Tibial nerve (tissue), 4 donors: ENCODE measurements at places on chromosomes 1 and 21.
A peak's percentile ranks its signal among the peaks of the same experiment; 100 is the strongest.

- DNase-seq, result no peak
- H3K27ac ChIP-seq, result no peak overlapping the region
- H3K27me3 ChIP-seq, result no peaks in the 10 kb centered on the region
- no peaks in the 10 kb centered on the region for H3K36me3 ChIP-seq
Measured at GRCh38 chr1:210291786-210292230, 36.9 kb upstream of the HHAT start.

- H3K27ac ChIP-seq, result no peak overlapping the region
- no peak for DNase-seq
- H3K4me1 ChIP-seq, result no peaks in the 10 kb centered on the region
- H3K36me3 ChIP-seq, result peaks cover 4% of the 10 kb centered on the region
- no peak overlapping the region for H3K4me3 ChIP-seq
- no peaks in the 10 kb centered on the region for H3K27me3 ChIP-seq
Measured at GRCh38 chr1:109589679-109590078, 29.7 kb downstream of the GNAT2 start.

DNA sequence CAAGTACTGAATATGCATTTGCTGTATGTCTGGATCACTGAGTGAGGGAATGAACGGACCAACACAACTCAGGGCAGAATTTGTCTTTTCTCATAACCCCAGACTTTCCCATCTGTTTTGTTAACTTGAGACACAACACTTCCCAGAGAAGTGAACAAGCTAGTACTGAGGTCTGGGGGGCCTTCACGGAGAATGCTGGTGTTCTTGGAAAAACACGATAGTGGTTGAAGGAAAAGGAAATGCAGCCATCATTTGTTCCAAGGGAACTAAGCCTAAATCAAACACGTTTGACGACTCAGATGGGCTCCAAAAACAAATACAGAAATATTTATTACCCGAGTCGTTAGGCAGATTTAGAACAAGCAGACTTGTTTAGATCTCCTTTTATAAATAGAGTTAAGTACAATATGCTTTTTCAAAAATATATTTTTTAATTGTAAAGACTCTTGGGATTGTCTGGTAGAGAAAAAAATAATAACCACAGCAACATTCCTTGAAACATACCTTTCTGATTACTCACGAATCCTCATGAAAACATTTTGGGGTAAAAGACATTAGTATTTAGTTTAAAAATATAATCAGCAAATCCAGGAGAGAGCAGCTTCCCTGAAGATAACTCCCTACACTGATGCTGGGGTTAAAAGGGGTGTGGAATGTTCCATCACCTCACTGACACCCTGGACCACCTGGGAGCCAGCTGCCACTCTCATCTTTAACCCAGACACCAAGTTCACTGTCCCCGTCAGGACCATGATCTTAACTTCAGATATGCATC lies 427.7 kb upstream of the RUNX1 start:
- H3K27me3 ChIP-seq, result no peaks in the 10 kb centered on the region
- no peaks in the 10 kb centered on the region for H3K36me3 ChIP-seq
- no peak for DNase-seq
- H3K4me1 ChIP-seq, result peaks cover 4% of the 10 kb centered on the region

GRCh38 chr1:85295006-85295431 lies 18.6 kb upstream of the BCL10 start:
- H3K36me3 ChIP-seq, result no peaks in the 10 kb centered on the region
- no peak overlapping the region for H3K4me3 ChIP-seq
- no peak overlapping the region for H3K27ac ChIP-seq
- H3K4me1 ChIP-seq, result peaks cover 7% of the 10 kb centered on the region
- no peaks in the 10 kb centered on the region for H3K27me3 ChIP-seq

- no peak for DNase-seq
- no peaks in the 10 kb centered on the region for H3K36me3 ChIP-seq
- no peak overlapping the region for H3K27ac ChIP-seq
- no peak overlapping the region for H3K4me3 ChIP-seq
Measured at GRCh38 chr1:235297579-235297978, 30.4 kb downstream of the ARID4B start.

- H3K27ac ChIP-seq, result peak overlapping the region; percentile 90
- peak overlapping the region; percentile 97 for H3K4me3 ChIP-seq
- peak; percentile 51 for DNase-seq
- H3K27me3 ChIP-seq, result no peaks in the 10 kb centered on the region
Measured at GRCh38 chr1:94418664-94419655, 771 bp downstream of the ABCD3 start.

DNA sequence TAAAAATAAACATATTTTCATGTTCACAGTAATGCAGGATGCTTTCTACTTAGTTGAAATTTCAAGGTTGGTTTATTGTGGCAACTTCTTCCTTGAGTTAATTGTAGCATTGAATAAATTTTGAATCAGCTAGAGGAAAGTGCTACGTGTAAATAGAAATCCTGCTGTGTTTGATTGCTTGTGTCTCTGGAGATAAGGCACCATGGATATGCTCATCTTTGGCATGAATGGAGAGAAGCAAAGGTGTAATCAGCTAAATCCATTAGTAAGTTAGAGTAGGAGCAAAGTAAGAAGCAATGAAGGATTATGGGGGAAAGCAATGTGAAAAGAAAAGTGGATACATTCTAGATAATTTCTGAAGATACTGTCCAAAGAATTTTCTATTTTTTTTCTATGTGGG lies 331.1 kb downstream of the PTPRC start:
- no peaks in the 10 kb centered on the region for H3K36me3 ChIP-seq
- H3K27me3 ChIP-seq, result no peaks in the 10 kb centered on the region
- H3K27ac ChIP-seq, result no peak overlapping the region

DNA sequence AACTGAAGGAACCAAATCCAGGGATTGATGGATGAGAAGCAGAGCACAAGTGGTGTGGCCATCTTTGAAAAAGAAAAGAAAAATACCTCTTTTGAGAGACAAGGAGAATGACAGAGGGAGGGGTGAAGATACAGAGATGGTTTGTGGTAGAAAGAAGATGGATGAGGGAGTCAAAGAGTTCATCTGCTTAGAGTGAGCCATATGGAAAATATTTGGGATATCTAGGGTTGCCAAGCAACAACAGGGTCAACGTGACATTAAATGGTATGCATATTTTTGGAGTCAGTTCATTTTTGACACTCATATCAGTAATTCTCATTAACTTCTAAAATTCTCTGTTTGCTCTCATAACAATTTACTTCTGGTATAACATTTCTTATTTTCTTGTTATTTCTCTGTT lies 50.7 kb downstream of the MACF1 start:
- H3K27ac ChIP-seq, result no peak overlapping the region
- H3K4me1 ChIP-seq, result peaks cover 5% of the 10 kb centered on the region
- DNase-seq, result no peak
- H3K27me3 ChIP-seq, result no peaks in the 10 kb centered on the region
- no peaks in the 10 kb centered on the region for H3K36me3 ChIP-seq

DNA sequence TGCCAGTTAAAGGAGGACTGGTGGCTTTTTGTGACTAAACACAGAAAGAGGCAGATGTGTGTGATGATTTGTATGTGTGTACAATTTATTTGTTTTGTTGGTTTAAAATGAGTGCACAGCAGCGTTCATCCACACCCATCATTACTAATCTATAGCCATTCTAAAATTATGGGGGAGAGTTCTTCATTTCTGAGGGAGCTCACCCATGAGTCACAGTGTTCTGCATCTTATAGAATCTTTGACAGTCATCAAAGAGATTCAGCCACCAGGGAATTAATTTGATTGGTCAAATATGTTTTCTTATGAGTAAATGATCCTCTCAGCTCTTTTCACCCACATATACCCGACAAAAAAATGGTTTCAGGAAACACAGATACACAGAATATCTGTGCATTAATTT lies 147.9 kb downstream of the GREM2 start:
- no peak for DNase-seq
- H3K4me1 ChIP-seq, result no peaks in the 10 kb centered on the region
- no peaks in the 10 kb centered on the region for H3K36me3 ChIP-seq

DNA sequence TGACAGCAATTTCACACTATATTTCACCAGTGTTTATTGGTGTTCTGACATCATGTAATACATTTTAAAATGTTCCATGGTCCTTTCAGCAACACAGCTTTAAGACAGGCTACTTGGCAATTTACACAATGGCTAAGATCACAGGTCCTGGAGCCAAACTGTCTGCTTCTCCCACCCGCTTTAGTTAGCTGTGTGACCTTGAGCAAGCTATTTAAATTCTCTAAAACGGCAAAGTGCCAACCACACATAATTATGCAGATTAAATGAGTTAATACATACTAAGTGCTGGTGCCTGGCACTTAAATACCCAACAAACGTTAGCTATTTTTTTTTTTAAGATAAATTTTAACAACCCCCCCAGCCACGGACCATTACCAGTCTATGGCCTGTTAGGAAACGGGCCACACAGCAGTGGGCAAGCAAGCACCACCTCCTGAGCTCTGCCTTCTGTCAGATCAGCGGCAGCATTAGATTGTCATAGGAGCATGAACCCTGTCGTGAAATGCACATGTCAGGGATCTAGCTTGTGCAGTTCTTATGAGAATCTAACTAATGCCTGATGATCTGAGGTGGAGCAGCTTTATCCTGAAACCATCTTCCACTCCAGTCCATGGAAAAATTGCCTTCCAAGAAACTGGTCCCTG lies 26.9 kb downstream of the SOD1 start:
- no peaks in the 10 kb centered on the region for H3K36me3 ChIP-seq
- H3K27ac ChIP-seq, result no peak overlapping the region
- H3K4me3 ChIP-seq, result no peak overlapping the region
- H3K27me3 ChIP-seq, result no peaks in the 10 kb centered on the region
- DNase-seq, result no peak

DNA sequence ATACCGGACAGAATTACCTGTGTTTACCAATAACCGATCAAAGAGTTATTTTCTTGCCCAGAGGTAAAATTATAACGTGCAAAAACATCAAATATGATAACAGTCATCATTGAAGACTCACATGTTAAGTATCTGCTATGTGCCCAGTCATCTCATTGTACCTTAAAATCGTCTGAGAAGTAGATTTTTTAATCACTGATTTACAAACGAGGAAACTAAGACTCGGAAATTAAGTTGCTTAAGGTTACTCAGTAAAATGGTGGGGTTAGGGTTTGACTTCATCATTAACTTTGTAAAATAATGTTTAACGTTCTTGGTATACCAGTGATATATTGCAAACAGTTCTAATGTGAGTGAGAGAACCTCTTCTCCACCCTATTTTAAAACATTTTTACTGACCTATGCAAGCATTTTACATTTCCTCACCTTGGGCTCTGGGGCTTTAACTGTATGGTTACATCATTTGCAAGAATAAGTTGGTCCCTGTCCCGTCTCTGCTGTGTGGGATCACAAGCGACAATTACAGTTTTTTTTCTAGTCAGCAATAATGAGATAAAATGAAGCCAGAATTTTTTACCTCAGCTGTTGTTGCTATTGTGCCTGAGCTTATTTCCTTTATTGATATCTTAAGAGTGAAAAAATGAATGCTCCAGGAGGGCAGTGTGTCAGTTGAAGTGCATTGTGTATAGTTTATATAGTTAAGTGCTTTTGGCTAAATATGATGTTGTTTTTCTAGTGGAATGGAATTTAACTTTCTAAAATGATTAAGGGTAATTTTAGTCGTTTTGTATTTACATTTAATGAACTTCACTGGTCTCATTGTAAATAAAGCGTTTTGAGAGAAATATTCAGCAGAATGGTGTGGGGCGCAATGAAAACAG lies 2.7 kb downstream of the RPRD2 start:
- peak overlapping the region; percentile 97 for H3K27ac ChIP-seq
- H3K36me3 ChIP-seq, result no peaks in the 10 kb centered on the region
- H3K4me1 ChIP-seq, result no peaks in the 10 kb centered on the region
- no peaks in the 10 kb centered on the region for H3K27me3 ChIP-seq

- no peak overlapping the region for H3K27ac ChIP-seq
- no peak for DNase-seq
- H3K4me3 ChIP-seq, result no peak overlapping the region
- peaks cover 85% of the 10 kb centered on the region for H3K36me3 ChIP-seq
Measured at GRCh38 chr21:32329331-32329730, 30.7 kb downstream of the MRAP start.

DNA sequence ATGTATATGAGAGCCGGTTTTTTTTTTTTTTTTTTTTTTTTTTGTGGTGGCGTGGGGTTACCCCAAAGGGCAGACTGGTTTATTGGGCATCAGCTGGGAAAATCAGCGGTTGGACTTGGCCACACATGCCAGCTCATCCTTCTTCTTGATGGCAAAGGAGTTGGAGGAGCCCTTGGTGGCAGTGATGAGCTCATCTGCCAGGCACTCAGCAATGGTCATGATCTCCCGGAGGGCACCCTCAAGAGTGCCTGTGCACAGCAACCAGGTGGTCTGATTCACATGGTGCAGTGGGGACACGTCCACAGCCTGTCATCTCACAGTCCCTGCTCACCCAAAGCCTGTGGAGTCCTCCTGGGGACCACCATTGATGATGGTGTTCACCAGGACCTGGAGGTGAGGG lies 62.0 kb downstream of the MRPS6 start:
- no peaks in the 10 kb centered on the region for H3K36me3 ChIP-seq
- DNase-seq, result no peak
- H3K27me3 ChIP-seq, result no peaks in the 10 kb centered on the region
- no peak overlapping the region for H3K4me3 ChIP-seq
- H3K27ac ChIP-seq, result no peak overlapping the region

DNA sequence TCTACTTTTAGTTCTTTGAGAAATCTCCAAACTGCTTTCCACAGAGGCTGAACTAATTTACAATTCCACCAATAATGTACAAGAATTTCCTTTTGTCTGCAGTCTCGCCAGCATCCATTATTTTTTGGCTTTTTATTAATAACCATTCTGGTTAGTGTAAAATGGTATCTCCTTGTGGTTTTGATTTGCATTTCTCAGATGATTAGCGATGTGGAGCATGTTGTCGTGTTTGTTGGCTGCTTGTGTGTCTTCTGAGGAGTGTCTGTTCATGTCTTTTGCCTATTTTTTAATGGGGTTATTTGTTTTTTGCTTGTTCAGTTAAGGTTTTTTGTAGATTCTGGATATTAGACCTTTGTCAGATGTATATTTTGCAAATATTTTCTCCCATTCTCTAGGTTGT lies 131.5 kb downstream of the MAST2 start:
- H3K4me3 ChIP-seq, result no peak overlapping the region
- no peaks in the 10 kb centered on the region for H3K27me3 ChIP-seq
- DNase-seq, result no peak
- H3K36me3 ChIP-seq, result no peaks in the 10 kb centered on the region
- no peak overlapping the region for H3K27ac ChIP-seq
- no peaks in the 10 kb centered on the region for H3K4me1 ChIP-seq

DNA sequence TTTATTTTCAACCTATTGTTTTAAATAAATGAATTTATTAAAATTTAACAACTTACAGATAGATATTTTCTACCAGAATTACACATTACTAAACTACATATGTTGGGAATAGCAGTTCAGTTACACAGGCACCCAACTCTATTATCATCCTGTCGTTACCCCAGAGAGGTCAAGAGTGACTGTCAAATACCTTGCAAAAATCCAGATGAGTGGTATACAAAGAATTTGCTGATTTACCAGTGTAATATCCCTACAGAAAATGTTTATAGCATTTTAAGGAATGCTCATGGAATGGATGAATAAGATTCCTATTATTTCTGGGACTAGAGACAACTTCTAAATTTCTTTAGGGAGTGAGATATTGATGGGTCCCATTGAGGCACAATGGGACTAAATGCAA lies 300.7 kb upstream of the RGS18 start:
- no peaks in the 10 kb centered on the region for H3K27me3 ChIP-seq
